HAP-1 (cell line): ENCODE measurements at places on chromosomes 13 and 19.

DNA sequence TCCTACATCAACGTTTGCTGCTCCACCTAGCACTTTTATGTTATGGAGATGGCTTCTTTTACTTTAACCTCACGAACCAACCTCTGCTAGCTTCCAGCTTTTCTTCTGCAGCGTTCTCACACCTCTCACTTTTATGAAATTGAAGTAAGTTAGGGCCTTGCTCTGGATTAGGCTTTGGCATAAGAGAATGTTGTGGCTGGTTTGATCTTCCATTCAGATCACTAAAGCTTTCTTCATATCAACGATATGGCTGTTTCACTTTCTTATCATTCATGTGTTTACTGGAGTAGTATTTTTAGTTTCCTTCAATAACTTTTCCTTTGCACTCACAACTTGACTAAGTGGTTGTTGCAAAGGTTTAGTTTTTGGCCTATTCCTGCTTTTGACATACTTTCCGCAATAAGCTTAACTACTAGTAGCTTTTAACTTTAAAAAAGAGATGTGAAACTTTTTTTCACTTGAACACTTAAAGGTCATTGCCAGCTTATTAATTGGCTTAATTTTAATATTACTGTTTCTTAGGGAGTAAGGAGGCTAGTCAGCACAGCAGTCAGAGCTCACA is 60.0 kb upstream of the SPRY2 start:
- DNase-seq = no peak

DNA sequence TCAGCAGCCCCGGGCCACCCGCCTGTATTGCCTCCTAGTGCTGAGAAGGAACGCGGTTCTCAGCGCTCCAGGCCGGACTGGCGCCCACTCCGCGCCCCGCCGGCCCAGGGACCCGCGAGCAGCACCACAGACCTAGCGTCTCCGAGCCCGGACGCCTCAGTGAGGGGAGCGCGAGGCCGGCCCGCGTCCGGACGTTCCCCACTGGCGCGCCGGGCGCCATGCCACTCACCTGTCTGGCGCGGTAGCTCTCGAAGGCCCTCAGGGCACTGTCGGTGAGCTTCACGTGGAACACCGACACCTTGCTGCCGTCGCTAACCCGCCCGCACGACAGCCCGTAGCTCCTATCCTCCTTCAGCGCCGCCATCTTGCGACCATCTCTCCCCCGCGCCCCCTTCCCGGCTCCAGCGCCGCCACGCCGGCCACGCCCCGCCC is at the start of gene ELL:
Gene ELL (minus strand): TSS at position 379 of the 432 bp plus-strand sequence. CDS start 15 bp downstream, at position 364.
- no peak for DNase-seq

- no peak for DNase-seq
These were observed 209.7 kb downstream of the RBM26 start for GRCh38 chr13:79196366-79196765.

- DNase-seq = no peak
These were observed 8.7 kb downstream of the SIRT2 start for GRCh38 chr19:38890686-38891085.

GRCh38 chr19:5108123-5108596 is 139.2 kb downstream of the KDM4B start:
- no peak for DNase-seq

DNA sequence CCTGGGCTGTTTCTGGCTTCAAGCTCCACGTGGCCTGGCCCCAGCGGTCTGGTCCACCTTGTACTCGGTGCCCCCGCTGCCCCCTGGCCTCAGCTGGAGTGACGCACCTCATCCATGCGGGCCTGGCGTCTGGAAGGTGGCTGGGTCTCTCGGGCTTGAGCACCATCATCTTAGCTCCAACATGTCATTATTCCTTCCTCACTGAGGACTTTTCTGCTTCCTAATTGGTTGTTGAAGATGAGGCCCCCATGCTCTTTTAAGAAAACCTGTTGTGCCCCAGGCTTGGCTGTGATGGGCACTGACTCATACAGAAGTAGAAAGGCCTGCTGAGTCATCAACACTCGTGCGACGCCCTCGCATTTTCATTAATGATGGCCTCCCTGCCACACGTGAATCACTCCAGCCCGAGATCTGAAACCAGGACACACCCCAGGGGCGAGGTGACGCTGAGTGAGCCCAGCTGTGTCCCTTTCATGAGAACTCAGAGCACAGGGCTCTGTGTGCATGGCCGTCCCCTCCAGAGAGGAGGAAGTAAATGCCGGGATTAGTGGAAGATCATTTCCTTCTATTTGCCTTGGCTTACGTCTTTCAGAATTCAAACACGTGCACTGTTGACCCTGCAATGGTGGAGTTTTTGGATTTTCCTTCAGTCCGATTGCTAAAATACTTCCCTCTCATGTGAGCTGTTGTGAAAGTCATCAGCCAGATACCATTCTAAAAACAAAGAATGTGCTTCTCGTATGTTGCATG is 14.0 kb upstream of the GJA3 start:
- peak; percentile 39 for DNase-seq

DNA sequence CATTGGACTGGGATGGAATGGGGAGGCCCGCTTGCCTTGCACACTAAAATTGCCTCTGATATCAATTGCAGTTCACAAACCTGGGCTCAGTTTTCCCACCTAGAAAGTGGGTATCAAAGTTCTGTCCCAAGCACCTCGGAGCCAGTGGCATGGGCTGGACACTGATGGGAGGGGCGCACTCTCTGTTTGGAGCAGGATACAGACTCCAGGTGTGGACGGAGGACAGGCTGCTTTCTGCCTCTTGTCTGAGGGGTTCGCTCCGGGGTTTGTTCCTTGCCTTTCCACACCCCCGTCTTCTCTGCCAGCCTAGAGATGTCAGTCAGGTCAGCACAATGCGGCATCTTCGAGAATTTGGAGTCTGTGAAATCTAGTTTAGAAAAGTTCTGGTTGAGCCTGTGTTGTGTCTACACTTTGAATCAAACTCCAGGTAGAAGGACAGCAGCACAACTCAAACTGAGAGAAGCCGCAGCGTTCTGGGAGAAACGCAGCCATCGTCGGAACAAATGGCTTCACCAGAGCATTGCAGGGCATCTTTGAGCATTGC is 141.9 kb downstream of the TEX29 start:
- DNase-seq = no peak
